Ascending aorta (tissue), 2 donors: ENCODE measurements at places on chromosomes 13 and 19.
A peak's percentile ranks its signal among the peaks of the same experiment; 100 is the strongest.

GRCh38 chr13:21342699-21343442, 116.2 kb downstream of the ZDHHC20 start:
- no peak for DNase-seq

DNA sequence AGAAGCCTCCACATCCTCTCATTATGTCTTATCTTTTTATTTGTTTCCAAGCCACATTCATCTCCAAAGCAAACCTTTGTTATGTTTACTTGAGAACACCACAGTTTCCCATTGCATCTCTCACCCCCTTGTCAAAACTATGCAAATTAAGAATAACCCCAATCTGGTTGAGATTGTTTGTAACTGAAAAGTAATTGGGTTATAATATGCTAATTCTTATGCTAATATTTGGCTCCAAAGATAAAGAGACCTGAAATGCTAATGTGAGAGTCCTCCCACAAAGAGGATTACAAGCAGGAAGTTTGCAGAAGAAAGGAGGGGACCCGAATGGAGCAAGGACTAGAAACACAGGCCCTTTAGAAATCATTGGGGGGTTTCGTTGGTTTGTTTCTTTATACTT, 92.9 kb upstream of the UBL3 start:
- DNase-seq = no peak

DNA sequence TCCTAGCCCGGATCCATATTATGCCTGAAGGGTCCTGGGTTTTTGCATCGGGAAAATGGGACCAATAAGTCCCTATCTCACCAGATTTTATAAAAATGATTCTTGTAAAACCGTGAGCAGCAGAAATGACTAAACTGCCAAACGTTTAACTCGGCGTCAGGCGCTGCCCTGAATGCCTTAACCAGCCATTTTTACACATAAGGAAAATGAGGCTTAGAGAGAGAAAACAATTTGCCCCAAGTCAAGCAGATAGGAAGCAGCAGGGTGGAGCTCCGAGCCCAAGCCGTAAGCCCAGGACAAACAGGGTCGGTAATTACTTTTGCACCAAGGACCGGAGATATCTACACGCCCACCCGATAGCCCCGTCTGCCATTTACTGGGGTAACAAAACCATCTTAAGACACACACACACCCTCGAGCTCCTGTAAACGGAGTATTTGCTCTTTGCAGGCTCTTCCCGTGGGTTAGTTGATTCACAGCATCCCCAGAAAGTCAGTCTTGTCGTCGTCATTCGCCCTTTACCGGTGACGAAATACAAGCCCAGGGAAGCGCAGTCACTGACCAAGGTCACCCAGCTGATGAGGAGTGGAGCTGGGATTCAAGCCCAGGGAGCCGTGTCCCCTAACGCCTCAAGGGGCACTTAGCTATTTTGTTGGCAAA, 16.0 kb upstream of the MRI1 start:
- DNase-seq = no peak

- no peak for DNase-seq
Observed at GRCh38 chr19:8335343-8336071, 7.6 kb downstream of the KANK3 start.

DNA sequence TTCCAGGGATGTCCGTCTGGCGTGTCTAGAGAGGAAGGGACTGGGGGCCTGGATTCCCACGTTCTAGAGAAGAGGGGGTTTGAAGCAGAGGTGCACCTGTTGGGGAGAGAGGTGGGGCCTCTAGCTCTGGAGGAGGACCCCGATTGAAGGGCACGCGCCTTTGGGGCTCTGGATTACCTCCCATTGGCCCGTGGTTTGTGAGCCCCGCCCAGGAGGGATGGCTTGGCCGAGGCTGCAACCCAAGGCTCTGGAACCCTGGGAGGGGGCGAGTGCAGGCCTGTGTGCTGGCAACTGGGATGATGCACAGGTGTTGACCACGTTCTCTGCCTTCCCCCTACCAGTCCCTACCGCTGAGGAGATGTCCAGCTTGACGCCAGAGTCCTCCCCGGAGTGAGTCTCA, 20.2 kb downstream of the TMEM150B start:
- no peak for DNase-seq

DNA sequence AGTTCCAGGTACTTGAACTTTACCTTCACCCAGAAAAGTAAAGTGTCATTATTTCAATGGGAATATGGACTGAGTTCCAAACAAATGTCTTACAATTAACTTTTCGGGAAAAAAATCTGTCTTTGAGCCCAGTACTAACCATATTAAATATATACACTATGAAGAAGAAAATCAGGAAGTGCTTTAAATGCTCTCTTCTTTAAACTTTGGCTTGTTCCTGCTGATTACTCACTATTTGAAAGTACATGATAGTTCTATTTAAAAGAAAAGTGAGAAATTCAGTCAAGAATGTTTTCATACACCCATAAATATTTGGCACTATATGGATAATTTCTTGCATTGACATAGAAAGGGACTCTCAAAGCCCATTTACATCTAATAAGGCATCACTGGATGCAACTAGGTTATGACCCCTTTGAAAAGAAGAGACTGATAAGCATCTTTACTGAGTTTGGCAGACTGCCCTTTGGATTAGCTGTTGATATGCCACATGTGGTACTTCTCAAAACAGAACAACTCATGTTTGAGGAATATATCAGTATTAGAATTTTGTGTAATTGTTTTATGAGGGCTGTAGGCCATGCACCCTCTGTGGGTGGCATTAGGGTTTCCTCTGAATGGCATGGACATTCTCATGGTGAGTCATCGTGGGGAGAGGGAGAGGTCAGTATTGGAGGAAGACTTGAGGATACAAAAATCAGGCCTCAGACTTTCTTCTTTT, 25.0 kb upstream of the VWA8 start:
- DNase-seq = no peak

DNA sequence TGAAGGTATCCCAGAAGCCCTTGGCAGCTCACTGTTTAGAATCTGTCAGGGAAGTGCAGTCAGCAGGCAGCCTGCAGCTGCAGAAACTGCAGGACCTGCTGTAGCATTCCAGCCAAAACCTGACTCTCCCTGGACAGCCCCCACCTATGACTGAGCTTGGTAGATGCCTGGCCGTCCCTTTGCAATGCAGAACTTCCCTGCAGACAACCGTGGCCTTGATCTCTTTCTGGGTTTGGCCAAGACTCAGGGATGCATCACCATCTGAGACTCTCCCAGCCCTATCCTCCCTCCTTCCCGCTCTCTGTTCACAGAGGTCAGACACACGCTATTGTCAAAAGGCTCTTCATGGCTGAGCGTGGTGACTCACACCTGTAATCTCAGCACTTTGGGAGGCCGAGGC, 99.4 kb downstream of the ZNF557 start:
- no peak for DNase-seq

GRCh38 chr13:108835083-108835482, 205.7 kb downstream of the MYO16 start:
- DNase-seq = no peak

DNA sequence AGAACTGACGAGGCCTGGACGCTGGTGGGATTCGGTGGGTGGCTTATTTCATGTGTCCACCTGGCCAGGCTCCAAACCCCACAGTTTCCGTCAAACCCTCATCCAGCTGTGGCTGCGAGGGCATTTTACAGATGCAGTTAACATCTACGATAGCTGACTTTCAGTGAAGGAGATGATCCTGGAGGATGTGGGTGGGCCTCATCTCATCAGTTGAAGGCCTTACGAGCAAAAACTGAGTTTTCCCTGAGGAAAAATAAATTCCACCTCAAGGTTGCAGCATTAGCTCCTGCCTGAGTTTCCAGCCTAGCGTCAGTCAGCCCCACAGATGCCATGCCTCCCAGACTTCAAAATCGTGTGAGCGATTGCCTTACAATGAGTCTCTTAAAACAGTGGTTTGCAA, 111.1 kb upstream of the PEG3 start:
- no peak for DNase-seq

- no peak for DNase-seq
Observed at GRCh38 chr19:33100894-33101644, 20.1 kb downstream of the GPATCH1 start.

GRCh38 chr19:45090034-45090433, 2.9 kb upstream of the PPP1R37 start:
- DNase-seq = no peak

- DNase-seq = no peak
Observed at GRCh38 chr19:18685597-18686190, 2.2 kb downstream of the CRTC1 start.

- DNase-seq = no peak
Observed at GRCh38 chr19:55252760-55253663, 5.8 kb downstream of the PPP6R1 start.

DNA sequence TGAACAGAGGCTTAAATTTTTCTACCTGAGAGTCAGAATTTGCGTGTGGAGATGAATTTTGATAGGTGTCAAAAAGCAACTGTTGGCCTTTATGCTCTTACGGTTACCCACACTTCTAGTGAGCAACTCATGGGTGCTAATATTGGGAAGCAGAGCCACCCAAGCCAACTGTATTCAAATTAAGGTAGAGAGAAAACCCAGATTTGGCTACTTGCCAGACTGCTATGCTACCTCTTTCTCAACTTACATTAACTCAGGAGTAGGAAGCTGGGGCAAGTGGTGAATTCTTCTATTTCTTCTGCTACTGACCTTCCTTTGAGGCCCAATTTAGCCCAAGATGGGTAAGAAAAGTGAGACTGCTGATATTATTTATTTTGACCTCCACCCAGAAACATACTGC, 83.9 kb downstream of the OLFM4 start:
- DNase-seq = no peak

DNA sequence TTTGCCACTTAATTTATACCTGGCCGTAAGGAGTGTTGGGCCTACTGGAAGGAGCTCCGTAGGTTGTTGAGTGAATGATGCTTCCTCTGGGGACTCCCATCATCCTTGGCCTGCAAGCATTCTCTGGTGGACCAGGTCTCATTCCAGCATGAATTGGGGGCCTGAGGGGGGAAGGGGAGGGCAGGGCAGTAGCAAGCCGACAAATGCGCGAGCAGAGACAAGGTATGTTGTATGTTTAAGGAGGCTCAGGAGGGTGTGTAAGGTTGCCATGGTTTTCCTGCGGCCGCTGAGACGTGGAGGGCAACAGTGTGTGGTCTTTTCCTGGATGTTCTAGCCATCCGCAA, 749 bp downstream of the ZNF264 start:
- no peak for DNase-seq

DNA sequence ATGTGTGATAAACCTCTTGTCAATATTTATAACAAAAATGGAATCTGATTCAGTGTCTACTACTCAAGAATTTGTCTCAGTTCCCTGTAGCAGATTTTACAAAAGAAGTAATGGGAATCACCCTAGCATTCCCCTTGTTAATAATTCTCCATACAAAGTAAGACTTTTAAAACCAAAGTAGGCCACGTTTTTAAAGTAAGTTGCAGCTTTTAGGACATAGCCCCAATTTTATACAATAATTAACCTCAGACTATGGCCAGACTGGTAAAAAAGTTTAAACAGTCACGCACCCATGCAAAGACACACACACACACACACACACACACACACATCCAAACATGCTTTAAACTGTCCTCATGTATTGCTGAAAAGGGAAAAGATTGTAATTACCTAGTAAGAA, 589.9 kb downstream of the PCDH9 start:
- no peak for DNase-seq

DNA sequence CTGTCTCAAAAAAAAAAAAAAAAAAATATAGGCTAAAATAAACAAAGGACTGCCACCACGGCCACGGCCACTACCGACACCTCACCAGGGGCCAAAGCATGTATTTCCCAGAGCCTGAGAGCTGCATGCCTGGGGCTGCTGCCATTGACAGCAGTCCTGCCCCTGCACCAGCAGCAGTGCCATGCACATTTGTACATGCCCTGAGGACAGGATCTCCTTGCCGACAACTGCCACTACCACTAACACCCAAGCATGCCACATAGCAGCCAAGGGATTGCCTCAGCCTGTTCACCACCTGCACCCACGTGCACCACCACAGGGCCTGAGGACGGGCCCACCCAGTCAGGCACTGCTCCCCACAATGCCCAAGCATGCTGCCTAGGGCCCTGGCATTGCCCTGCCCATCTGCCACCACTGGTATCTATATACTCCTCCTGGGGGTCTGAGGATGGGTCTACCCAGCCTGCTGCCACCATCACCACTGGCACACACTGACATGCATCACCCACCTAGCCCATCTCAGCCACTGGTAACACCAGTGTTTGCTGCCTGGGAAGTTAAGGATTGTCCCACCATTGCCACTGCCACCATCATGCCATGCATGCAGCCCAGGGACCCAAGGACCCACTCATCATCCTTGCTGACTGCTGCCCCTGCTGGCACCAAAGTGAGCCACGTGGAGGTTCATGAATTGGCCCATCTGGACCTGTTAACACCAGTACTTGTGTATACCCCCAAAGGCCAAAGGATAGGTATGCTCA, 10.6 kb upstream of the NUP62 start:
- no peak for DNase-seq

DNA sequence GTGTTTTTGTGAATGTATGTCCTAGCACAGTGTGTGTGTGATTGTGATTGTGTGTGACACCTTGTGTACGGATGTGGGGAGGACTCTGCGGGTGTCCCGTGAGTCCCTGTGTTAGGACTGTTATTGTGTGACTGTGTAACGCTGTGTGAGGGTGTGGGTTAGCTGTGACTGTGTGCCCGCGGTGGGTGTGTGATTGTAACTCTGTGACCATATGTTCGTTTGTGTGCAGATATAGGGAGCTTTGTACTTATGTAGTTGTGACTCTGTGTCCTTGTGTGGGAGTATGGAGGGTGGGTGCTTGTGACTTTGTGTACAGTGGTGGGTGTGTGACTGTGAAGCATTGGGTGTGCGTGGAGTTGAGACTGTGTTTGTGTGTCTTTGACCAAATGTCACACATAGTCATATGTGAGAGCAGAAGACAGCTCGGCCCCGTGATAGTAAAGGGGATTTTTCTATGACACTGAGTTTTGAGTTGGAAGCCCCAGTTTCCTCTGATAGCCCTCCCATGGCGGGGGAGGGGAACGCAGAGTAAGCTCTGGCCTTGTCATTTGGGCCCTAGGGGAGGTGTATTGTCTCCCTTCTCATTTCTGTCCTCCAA, 949 bp upstream of the ZNF260 start:
- no peak for DNase-seq

GRCh38 chr19:18419699-18420460, 682 bp downstream of the SSBP4 start:
- DNase-seq = no peak

- no peak for DNase-seq
Observed at GRCh38 chr19:42420055-42420544, 7.1 kb downstream of the LIPE start.

GRCh38 chr19:947707-948539, 22.1 kb downstream of the ARID3A start:
- peak; percentile 39 for DNase-seq

DNA sequence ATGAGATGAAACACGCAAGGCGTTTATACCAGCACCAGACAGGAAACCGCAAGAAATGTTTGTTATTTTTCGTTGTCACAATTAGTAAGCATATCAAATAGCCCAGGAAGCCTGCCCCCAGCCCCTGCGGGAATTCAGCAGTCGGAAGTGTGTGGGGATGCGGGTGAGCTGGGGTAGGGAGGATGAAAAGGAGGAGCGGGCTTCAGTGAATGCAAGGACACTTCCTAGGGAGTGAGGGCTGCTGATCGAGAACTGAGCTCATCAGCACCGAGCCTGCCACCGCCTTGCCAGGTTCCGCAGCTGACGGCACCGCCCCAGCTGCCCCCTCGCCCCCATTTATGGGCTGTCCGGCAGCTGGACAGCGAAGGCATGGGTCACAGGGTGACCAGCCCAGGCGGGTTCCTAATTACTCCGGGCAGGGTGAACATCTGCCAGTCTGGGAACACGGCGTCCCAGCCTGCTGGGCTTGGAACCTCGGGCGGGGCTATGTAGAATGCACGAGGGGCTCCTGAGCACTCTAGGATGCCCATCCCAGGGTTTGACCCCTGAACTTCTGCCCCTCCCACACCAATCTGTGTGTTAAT, 1.6 kb upstream of the BEST2 start:
- DNase-seq = no peak
